ENCODE measurements at places on chromosomes 5 and 9.

- DNase-seq = no peak
Measured at GRCh38 chr9:83445703-83446265, 92.4 kb downstream of the FRMD3 start.

- no peak for DNase-seq
Measured at GRCh38 chr5:87844449-87844848, 424.2 kb downstream of the TMEM161B start.

DNA sequence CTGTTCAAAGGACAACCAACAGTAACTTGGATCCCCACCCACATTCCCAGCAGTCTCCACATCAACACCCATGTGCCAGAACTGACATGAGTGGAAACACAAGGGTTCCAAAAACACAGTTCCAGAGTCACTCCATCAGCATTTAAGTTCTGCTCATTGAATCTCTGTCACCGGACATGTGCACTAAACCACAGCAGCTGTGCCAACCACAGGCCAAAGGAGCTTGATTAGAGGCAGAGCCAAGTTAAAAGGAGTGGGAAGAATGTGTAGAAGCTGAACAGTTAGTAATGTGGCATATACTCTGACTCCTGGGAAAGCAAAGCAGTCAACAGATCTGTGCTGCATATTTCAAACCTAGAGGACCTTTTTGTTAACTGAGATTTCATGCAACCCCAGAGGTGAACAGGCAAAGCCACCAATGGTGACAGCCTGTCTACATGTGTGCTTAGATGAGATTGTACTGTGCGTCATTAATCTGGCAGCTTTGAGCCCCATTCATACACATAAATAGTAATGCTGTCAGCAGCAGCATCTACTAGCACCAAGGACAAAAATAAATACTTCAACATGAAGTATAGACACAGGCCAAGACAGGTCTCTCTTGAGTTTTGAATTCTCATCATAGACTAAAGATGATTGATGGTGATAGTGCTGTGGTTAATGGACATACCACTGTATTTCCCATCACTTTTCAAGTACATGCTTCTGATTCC is 16.4 kb upstream of the FST start:
- no peak for DNase-seq

GRCh38 chr5:149528281-149529060 is 22.8 kb downstream of the CSNK1A1 start:
- DNase-seq = no peak

GRCh38 chr9:134659688-134660131 is 18.1 kb downstream of the COL5A1 start:
- no peak for DNase-seq

GRCh38 chr5:131265311-131265803 is 1.5 kb downstream of the CDC42SE2 start:
- DNase-seq = peak; percentile 80

DNA sequence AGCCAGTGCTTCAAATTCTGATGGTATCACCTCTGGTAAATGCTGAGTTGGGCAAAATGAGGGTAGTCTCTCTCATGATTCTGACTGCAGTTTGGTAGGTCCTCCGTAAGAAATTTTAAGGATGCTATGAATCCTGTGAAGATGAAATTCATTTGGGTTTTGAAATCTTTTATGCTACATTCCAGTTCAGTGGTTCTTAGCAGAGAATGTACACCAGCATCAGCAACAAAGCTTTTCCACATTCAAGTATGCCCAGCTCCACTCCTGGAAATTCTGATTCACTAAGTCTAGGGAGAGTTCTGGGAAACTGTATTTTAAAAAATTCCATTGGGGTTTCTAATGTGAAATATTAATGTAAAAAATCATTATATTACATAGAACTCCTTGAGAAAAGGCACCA is 33.6 kb upstream of the ACOT12 start:
- DNase-seq = no peak

DNA sequence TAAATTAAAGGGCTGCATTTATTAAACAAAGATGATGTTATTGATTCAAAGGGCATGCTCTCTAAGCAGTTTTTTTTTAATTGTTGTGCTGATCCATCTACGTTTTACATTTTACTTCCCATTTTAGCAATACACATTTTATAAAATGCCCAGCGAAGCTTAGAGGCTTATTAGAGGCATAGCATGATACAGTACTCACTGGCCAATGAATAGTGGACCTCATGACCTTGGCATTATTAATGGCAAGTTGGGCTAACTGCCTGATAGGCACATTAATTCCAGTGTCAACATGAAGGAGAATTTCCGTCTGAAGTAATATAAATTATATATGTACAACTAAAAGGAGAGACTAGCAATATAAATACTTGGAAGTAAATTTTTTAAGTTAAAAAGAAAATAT is 837.2 kb downstream of the EFNA5 start:
- DNase-seq = no peak

DNA sequence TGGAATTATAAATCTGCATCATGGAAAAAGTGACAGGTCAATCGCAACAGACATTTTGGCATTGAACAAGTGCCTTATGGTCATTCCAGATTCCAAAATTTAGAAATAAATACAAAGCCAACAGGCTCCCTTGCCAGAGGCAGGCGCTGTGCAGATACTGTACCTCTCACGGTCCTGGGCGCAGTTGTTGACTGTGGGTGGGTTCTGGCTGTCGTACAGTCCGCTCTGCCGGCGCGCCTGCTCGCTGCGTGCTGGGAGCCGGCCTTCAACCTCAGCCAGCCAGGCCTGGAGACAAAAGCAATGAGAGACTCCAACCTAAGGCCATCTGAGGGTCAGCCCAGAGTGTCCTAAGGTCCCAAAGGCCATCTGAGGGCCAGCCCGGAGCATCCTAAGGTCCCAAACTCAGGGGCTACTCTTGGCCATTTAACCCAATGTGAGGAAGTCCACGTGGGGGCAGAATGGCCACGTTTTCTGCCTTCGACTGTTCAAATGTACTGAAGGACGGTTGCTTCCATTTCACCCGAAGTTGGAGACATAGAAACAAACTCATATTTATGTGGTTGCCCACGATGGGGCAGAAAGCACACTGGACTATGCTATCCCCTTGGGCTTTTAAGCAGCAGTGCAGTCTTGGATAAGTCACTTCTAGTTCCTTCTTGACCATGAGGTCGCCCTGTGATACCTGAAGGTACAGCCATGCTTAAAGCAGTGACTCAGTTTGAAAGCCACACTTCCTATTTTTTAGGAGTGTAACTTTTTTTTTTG is 65.2 kb downstream of the USP20 start:
- DNase-seq = no peak

GRCh38 chr5:37735649-37736347 is 104.0 kb downstream of the GDNF start:
- DNase-seq = no peak

DNA sequence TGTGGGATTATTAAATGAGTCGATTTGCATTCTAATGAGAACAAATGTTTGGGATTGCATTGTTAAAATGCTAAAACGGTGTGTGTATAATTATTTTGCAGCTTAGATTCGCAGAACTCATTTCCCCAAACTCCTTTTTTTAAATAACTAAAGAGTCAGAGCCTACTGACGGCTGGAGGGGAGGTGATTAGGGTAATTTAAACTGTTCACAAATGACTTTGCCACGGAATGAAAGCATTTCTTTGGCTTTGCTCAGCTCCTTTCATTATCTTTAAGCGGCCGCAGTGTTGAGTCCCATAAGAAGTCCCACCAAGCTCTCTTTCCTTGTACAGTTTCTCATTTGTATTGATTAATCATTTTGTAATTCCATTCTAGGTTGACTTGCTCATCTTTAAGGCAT is 1632.8 kb downstream of the MAT2B start:
- no peak for DNase-seq

- DNase-seq = no peak
Measured at GRCh38 chr5:145948921-145949320, 12.5 kb downstream of the SH3RF2 start.

GRCh38 chr5:132465059-132465707 is 25.4 kb downstream of the IRF1 start:
- no peak for DNase-seq

DNA sequence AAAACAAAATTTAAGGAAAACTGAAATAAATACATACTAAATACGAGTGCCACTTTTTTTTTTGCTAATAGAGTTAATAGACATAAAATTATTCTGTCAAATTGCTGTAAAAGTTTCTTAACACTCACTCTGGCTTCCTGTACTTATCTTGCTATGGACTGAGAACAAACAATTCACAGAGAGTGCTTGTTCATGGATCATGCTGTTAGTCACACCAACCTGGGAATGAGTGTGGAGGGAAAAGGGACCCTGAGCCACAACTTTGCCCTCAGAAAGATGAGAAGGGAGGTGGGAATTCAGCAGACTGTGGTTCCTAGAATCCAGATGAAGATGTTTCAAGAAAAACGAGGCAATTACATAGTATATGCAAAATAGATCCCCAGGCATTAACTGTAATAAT is 246.9 kb downstream of the FBXL7 start:
- DNase-seq = no peak

- no peak for DNase-seq
Measured at GRCh38 chr9:35108946-35109575, 6.1 kb upstream of the STOML2 start.

- DNase-seq = no peak
Measured at GRCh38 chr9:93128715-93129224, 5.3 kb downstream of the NINJ1 start.

DNA sequence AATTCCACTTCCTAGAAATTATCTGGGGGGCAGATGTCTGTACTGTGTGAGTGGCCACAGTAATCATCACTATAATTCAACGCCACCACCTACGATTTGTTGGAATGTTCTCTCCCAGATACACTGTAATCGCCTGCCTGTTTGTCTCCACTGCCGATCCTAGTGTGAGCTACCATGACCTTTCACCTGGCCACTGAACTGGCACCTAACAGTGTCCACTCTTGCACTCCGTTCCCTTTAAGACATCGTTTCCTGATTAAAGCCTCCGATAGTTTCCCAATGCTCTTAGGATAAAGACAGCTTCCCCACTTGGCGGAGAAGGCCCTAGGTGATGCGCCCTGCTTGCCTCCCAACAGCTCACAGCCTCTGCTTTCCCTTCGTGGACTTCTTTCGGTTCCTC is 4.0 kb downstream of the PHYKPL start:
- DNase-seq = no peak

DNA sequence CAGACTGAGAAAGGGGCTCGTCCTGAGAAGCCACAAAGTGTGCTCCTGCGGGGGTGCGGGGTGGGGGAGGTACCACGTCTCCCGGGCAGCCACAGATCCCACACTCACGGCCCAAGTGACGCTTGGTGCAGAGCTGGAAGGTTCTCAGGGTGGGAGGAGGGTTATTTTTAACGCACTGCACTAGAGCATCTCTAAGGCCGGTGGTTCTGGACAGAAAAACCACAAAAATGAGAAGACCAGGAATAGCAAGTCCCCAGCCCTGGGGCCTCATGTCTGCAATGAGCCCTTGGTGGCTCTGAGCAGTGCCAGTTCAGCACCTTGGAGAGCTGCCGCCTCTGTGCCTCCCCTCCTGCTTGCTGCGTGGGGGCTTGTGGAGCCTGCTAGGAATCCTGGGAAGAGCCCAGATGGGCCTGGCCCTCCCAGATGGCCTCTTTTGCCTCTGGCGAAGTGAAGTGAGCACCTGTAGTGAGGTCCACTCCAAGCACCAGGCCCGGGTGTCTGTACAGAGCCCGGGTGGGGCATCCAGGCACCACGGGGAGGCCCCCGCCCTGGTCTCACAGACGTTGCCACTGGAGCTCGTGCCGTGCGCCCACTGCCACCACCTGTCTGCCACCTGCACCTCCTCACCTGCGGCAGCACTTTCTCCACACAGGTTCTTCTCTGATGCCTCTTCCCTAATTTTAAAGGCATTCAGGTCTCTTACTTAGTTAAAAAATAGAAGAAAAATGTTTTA is 48.9 kb upstream of the CACNA1B start:
- DNase-seq = no peak
